Activated CD4-positive, CD25-positive, alpha-beta regulatory T cell treated with anti-CD3 and anti-CD28 coated beads, Interleukin-2, amount 50 U/mL, for 16 hours (primary cell): ENCODE measurements at places on chromosomes 2 and 18.

DNA sequence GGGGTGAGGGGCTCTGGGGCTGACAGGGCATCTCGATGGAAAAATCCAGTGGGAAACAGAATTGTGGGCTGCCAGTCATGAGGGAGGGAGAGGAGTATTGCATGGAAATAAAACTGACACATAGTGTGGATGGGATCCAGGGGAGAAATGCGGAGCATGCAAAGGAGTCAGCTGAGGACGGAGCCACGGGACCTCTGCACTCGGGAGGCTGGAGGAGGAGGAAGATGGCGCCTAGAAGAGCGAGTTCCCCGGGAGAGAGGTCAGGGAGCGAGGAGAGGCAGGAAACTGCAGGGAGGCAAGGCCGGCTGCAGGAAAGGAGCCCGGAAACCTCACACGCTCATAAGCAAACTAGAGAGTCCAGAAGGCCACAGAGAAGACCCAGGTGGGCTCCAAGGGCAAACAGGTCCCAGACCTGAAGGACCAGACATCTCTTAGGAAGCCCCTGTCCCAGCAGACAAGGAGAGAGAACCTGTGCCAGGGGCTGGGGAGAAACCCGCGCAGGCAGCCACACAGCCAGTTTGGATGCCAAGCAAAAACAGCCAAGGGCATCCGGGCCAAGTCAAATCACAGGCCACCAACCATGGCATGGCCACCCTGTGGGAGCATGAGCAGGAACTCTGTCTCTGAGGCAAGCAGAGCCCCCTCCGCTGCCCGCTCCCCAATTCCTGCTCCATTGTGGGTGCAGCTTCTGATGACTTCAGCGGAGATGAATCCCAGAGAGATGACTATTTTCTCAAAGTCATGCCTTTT, 218.8 kb upstream of the ID2 start:
- DNase-seq, result no peak

DNA sequence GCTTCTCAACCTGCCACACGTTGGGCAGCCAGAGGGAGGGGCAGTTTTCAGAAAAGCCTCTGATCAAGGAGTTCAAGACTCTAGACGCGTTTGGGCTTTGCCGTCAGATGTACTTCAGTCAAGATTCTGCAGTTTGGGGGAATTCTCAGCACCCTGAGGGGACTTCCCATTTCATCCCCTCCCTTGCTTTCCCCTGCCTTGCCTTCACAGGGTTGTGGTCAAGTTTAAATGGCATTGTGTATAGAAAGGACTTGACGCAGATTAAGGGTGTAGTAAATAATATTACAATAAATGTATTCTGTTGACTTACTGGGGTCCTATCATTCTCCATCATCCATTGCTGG, 198.3 kb upstream of the NABP1 start:
- DNase-seq, result no peak

- DNase-seq, result no peak
These were observed 53.7 kb downstream of the APLF start for GRCh38 chr2:68521037-68521436.

- no peak for DNase-seq
These were observed 14.6 kb downstream of the FBXO11 start for GRCh38 chr2:47891369-47892337.

DNA sequence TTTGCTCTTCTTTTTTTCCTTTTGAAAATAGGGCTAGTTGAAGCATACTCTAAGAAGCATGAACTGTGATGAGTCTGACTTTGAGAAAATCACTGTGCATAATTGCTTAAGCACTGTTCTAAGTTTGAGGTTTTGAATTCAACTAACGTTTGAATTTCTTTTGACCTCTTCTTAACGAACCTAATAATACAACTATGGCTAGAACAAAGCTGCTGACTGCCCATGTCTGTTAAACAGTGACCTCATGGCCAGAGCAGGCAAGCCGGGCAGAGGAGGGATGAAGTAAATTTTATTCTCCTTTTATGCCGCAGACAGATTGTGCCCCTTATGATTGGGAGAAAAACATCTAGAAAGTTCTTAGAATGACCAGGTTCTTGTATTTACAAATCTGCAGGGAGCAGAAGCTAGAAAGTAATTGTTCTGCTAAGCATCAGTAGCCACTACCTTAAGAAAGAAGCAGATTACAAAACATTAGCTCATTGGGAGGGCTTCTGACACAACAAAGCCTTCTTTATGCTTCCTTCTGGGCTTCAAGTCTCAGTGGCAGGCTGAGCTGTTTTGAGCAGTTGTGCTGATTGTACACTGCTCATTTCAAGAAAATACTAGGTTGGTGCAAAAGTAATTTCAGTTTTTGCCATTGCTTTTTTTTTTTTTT, 97.8 kb upstream of the RASGRP3 start:
- DNase-seq, result no peak

DNA sequence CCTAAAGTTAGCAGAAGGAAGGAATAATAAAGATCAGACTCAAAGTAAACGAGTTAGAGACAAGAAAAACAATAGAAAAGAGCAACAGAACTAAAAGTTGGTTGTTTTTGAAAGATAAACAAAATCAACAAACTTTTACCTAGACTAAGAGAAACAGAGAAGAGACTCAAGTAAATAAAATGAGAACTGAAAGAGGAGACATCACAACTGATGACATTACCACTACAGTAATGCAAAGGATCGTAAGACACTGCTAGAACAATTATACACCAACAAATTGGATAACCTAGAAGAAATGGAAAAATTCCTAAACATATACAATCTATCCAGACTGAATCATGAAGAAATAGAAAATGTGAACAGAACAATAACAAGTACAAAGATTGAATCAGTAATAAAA, 139.3 kb downstream of the CD226 start:
- DNase-seq, result no peak

GRCh38 chr2:102790091-102790455, 28.2 kb downstream of the TMEM182 start:
- DNase-seq, result no peak

GRCh38 chr2:7847321-7847720, 834.5 kb upstream of the ID2 start:
- DNase-seq, result no peak
